ENCODE measurements at places on chromosomes 16 and 17. TPM values are rescaled to one million over a fixed set of nuclear protein-coding genes. Genes with fewer than 3 reads are reported as not detected.

DNA sequence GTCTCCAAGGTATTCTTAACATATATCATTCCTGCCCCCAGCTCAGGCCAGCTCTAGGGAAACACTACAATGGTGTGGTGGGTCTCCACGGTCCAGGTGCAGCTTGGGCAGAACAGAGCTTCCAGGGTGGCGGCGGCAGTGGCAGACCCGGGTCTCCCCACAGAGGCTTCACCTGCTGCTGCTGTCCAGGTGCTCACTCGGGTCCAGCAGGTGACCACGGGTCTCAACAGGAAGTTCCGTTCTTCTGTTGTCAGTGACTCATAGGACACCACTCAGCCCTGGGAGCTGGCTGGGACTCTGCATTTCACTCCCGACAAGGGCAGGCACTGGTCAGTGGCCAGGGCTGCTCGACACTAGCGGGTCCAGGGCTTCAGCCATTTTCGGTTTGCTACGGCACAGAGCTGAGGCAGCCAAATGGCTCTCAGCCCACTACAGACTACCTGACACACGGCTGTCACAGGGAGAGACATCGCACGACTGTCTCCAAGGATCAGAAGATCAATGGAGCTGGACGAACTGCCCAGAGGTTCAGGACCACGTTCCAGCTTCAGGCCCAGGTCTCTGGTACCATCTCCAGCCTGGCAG is 16.7 kb downstream of the MTHFSD start:
- DNase-seq: no peak

- DNase-seq: no peak
These were observed 9.4 kb upstream of the CNEP1R1 start for GRCh38 chr16:50015631-50016030.

DNA sequence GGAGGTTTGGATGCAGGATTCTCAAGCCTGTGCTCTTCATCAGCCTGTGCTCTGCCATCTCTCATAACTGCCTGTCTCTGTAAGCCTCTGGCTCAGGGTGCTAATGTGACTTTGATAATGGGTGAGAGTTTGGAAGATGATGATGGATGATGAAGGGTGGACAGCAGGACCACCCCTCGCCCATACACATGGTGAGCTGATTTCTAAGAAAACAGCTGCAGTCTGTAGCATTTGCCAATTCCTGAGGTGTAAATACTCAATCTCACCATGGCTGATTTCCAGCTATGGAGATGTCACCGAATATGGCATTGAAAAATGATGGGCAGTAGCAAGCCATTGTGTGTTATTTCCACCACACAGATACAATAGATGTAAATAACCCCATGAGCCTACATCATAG is 74.2 kb downstream of the ARSG start:
- DNase-seq: no peak

GRCh38 chr17:79927136-79927661 is 88.0 kb upstream of the CBX4 start:
- no peak for DNase-seq

- no peak for DNase-seq
These were observed 76.4 kb upstream of the C17orf78 start for GRCh38 chr17:37299257-37299980.

GRCh38 chr16:87201052-87201451 is 116.1 kb downstream of the C16orf95 start:
- DNase-seq: peak; percentile 89

DNA sequence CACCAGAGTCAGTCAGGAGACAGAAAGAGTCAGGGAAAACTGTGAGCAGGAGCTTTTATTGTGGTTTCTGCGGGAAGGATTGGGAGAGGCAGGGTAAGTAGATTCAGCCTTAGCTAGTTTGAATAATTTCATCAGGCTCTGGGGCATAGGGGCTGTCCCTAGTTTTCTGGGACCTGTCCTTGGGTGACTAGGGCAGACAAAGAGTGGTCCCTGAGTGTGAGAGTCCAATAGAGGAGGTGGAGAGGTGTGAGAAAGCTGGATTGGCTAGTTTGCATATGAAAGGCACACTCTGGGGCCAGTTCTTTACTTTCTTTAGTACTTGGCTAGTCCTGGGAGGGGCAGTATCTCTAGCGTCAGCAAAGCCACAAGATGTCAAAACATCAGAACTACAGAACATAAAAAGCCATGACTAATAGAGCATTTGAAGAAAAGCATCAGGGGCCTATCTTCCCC is 255.6 kb downstream of the HS3ST3A1 start:
- DNase-seq: peak; percentile 98

GRCh38 chr16:11248133-11248532 is 7.9 kb downstream of the SOCS1 start:
- DNase-seq: no peak

DNA sequence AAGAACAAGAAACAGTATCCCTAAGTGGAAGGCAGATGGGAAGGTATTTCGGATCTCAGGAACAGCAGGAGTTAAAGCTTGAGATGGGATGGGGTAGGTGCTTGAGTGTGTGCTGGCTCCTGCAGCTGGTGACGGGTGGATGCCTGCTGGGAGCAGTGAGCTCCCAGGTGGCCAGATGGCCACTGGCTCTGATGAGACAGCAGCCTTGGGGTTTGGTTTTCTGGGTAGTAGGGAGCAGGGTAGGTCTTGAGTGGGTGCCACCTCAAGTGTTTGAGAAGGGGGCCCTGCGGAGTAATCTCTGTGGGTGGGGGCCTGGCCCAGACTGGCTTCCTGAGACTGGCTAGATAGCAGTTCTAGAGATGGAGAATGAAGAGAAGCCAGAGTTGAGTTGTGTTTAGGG is 10.3 kb downstream of the EPN2 start:
- no peak for DNase-seq

DNA sequence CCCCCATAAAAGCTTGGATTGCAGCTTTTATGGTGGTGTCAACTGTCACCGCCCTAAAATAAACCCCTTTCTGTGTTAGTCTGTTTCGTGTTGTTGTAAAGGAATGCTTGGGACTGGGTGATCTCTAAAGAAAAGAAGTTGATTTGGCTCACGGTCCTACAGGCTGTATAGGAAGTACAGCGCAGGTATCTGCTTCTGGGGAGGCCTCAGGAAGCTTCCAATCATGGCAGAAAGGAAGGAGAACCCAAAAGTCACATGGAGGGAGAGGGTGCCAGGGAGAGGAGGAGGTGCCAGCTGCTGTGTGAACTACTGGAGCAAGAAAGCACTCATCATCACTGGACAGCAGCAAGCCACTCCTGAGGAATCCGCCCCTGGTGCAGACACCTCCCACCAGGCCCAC is 5.9 kb upstream of the CACNA1H start:
- DNase-seq: no peak

DNA sequence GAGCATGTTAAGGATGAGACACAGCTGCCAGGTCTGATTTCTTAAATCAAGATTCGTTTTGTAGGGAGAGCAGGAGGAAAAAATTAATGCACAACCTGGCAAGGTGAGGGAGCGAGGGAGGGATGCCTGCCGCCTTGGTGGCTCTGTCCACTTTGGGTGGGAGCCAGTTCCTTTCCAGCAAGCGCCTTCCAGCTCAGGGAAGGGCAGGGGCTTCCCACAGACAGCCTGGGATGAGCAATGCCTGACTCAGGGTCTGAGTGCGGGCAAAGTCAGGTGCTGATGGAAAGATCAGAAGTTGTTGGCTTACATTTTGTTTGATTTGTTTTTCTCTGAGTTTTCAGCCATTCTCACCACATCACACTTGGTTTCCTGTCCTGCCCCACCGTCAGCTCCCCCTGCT is 220.7 kb downstream of the ENGASE start:
- DNase-seq: no peak

GRCh38 chr17:2266865-2267228 is 36.7 kb downstream of the SMG6 start:
- no peak for DNase-seq

GRCh38 chr16:68826652-68827051 is 16.7 kb upstream of the TANGO6 start:
- DNase-seq: no peak

GRCh38 chr16:86685076-86685475 is 106.7 kb downstream of the FOXL1 start:
- no peak for DNase-seq

DNA sequence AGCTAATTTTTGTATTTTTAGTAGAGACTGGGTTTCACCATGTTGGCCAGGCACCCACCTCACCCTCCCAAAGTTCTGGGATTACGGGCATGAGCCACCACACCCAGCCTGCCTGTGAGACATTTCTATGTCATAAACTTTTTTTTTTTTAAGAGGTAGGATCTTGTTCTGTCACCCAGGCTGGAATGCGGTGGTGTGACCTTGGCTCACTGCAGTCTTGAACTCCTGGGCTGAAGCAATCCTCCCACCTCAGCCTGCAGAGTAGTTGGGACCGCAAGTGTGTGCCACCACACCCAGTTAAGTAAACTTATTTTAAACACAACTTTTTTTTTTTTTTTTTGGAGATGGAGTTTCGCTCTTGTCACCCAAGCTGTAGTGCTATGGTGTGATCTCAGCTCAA is 47.2 kb downstream of the SCNN1G start:
- no peak for DNase-seq

DNA sequence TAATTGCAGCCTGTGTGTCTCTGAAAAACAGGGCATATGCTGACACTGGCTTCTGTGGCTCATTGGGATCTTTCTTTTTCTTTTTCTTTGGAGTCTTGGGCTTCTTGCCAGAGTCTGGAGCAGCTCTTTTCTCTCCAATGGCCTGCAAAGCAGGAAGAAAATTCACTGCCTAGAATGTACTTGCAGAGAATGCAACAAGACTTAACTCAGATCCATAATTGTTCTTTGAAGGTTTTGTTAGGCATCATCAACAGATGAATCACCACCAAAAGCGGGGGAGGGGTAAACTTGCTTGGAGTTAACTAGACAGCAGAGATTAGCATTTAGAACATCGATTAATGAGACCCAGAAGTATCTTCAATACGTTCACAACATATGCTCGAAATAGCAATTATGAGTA is 100.9 kb downstream of the TOX3 start:
- no peak for DNase-seq

DNA sequence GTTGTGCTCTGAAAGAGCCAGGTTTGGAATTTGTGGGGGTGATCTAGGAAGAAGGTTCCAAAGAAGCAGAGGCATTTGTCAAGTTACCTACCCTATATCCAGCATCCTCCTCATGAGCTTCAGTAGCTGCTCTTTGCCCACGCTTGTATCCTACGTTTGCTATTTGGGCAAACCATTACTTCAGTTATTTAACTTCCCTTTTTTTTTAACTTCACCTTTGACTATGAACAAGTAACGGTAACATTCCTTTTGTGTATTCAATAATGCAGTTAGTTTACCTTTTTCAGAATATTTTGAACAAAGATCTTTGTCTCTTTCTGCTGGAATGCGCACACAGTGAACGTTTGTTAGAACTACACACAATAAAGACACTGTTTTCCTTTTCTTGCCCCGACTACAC is 41.5 kb downstream of the CYB5B start:
- no peak for DNase-seq

GRCh38 chr17:62700964-62701705 is 73.7 kb downstream of the MRC2 start:
- DNase-seq: no peak

GRCh38 chr16:13793841-13794409 is 126.0 kb upstream of the ERCC4 start:
- no peak for DNase-seq

GRCh38 chr17:33769066-33769465 is 476.0 kb upstream of the ASIC2 start:
- DNase-seq: no peak

CD300C gene
- total RNA-seq: not detected

PARD6A gene
- total RNA-seq: 0.62 TPM

LIMD2 gene
- total RNA-seq: 4.3 TPM

C16orf96 gene
- total RNA-seq: not detected

FASN gene
- total RNA-seq: 131 TPM
